ENCODE measurements at places on chromosomes 11 and 22.
A peak's percentile ranks its signal among the peaks of the same experiment; 100 is the strongest.

DNA sequence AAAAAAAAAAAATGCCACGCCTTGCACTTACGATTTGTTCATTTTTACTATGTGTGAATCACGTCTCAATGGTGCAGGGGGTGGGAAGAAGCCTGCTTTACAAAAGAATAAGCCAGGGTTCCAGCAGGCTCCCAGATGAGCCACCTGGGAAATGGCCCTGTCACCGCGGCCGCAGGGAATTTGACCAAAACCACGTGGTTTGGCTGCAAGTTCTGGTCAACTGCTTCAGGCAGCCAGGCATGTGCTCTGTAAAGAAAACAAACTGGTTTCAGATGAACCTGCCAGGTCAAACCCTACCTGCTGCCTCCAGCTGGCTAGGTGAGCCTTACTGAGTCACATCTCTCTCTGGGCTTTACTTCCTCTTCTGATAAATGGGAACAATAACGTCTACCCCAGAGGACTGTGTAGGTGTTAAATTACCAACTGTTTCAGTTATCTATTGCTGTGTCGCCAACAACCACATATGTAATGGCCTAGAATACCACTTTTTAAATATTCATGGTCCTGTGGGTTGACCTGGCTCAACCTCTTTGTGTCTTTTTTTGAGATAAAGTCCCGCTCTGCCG lies 30.5 kb upstream of the GCAT start:
- no peak for DNase-seq

GRCh38 chr11:123841174-123841573 lies 35.0 kb upstream of the OR6M1 start:
- DNase-seq = no peak

GRCh38 chr22:21044931-21045584 lies 688 bp upstream of the LRRC74B start:
- peak; percentile 33 for DNase-seq

GRCh38 chr11:27603376-27603990 lies 96.8 kb downstream of the BDNF start:
- no peak for DNase-seq

DNA sequence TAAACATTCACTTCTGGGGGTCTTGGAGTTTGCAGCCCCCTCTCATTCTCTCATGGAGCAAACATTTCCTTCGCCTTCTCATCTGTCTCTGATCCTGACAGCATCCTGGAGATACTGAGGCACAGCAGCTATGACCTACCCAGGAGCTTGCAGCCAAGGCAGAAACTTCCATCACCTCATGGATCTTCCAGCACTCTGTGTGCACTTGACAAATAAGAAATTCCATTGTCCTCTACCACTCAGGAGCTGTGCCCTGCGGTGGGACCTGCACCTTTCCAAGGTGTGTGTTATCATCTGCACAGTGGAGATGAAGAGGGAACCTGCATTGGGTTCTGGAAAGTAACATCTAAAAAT lies 49.1 kb downstream of the GGTLC2 start:
- no peak for DNase-seq

DNA sequence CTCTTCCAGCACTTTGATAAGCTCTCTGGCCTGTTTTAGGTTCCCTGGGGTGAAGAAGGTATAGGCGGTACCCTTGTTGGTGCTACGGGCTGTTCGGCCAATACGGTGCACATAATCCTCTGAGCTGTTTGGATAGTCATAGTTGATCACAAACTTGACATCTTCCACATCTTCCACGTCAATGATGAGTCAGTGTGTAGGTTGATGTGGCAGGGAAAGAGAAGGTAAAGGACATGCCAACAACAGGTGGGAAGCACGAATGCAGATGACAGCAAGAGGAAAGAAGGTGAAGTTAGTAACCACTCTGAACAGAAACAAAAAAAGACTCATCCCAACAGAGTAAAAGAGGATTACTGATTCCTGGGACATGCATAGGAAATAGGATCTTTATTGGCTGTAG lies 18.2 kb downstream of the DDX17 start:
- no peak for DNase-seq

DNA sequence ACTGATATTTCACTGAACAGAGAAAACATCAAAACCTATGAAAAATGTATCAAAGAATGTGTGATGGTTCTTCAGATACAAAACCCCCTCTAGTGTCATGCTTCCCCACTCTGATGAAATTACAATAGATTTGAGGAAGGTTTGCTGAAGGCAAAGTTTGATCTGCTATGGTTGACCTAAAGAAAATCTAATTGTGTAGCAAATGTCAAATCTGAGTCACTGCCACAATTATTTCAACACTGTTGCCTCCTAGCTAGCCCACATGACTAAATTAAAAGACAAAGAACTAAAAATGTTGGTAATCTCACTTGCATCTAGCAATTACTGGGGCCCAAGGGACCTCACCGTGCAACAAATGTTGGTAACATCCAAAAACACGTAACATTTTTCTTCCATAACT lies 728.0 kb downstream of the DLG2 start:
- no peak for DNase-seq

DNA sequence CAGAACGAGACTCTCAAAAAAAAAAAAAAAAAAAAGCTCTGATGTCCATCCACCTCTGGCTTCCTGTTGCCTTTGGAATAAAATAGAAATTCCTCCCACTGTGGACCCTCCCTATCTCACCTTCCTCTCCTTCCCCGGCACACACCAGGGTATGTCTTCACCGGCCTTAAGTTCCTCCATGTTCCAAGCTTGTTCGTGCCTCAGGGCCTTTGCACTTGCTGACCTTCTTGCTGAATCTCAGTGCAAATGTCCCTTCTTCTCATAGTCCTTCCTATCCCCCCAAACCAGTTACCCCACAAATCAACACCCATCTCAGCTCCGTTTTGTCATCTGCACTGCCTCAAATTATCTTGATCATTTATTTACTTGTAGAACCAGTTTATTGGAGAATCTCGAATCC lies 20.6 kb downstream of the IFT27 start:
- no peak for DNase-seq

DNA sequence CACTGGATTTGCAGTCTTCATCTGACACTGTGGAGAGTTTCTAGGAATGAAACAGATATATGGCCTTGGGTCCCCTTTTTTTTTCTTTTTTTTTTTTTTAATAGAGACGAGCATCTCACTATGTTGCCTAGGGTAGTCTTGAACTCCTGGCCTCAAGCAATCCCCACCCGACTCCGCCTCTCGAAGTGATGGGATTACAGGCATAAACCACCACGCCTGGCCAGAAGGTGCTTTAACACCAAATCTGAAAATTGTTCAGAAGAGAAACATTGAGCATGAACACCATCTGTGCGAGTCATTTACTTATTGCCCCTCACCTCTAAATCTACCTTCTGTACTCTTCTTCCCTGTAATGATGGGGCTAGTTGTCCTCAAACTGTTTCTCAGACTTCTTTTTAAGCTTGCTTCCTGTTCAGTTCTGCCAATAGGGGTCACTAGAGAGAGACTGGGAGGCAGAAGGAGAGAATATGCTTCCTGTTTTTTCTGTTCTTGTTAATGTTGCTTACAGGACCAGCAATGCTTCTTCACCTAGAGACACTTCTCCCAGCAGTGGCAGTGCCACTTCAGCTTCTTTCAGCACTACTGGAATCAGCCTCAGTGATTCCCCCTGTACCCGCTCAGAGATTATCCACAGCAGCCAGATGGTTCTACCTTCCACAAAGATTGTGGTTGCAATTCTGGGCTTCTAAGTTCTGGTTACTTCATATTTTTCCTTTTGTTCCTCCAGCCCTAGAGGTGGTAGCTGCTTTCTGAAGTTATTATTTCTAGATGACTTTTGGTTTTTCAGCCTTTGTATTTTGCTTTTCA lies 20.8 kb upstream of the ZBED5 start:
- no peak for DNase-seq

- no peak for DNase-seq
These were observed 102.4 kb downstream of the ME3 start for GRCh38 chr11:86570020-86570419.

DNA sequence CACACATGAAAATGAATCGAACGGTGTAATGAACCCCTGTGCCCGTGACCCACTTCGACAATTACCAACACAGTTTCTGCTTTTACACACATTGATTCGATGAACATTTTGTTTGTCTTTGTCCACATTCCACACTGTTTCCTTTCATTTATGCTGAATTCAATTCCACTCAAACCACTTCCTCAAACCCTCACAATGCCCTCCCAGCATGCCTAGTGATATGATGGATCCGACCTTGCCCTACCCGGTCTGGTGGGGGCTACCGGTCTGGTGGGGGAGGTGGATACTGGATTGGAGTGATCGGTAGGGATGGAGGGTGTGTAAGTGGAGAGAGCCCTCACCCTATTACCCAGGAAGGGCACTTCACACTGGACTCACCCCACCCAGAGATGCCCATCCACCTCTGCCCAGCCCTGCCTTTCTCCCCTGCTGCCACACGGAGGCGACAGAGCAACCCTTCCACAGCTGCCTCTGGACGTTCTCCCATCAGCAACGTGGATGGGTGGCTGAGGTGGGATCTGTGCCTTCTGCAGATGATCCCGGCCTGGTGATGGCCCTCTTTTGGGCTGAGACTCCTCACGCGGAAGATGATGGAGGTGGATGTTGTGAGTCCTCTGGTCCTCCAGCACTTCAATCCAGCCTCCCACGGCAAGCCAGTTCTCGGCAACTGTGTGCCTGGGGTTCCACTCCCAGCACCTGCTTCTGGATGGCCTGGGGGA lies 33.0 kb upstream of the P2RY2 start:
- peak; percentile 47 for DNase-seq

GRCh38 chr11:68682531-68682961 lies 1.8 kb upstream of the GAL start:
- no peak for DNase-seq

DNA sequence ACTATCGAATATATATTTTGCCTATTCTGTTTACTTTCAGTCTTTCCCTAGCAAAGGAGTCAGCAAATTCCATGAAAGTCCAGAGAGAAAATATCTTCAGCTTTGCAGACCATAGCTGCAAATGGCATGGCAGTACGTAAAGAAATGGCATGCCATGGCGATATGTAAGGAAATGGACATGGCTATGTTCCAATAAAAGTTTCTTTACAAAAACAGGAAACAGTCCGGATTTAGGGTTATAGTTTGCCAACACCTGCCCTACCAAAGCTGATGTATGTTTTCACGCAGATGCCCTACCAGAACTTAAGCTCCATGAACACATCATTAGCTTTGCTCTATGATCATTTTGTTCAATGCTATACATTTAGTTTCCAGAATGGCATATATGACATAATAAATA lies 19.5 kb downstream of the KIAA0930 start:
- no peak for DNase-seq

- no peak for DNase-seq
These were observed 5.3 kb downstream of the LSP1 start for GRCh38 chr11:1858154-1858553.

GRCh38 chr22:24768537-24769374 lies 5.8 kb downstream of the PIWIL3 start:
- no peak for DNase-seq

GRCh38 chr11:34044664-34045485 lies 6.7 kb upstream of the CAPRIN1 start:
- no peak for DNase-seq

GRCh38 chr22:31901388-31902137 lies 42.8 kb upstream of the YWHAH start:
- DNase-seq = no peak

GRCh38 chr11:105860105-105860504 lies 161.9 kb downstream of the MSANTD4 start:
- no peak for DNase-seq

GRCh38 chr11:36122671-36123070 lies 166.6 kb downstream of the COMMD9 start:
- DNase-seq = no peak

GRCh38 chr11:24078018-24078417 lies 418.8 kb upstream of the LUZP2 start:
- no peak for DNase-seq

GRCh38 chr11:24082241-24082640 lies 414.6 kb upstream of the LUZP2 start:
- DNase-seq = no peak

- no peak for DNase-seq
These were observed 29.4 kb downstream of the YWHAH start for GRCh38 chr22:31973739-31974138.

- no peak for DNase-seq
These were observed 59.3 kb upstream of the EIF3D start for GRCh38 chr22:36588285-36588684.

GRCh38 chr22:20430720-20431510 lies 6.7 kb downstream of the SCARF2 start:
- no peak for DNase-seq

- DNase-seq = no peak
These were observed 56.6 kb downstream of the LMO2 start for GRCh38 chr11:33835143-33835878.

GRCh38 chr22:40932396-40932795 lies 18.8 kb upstream of the RBX1 start:
- no peak for DNase-seq

DNA sequence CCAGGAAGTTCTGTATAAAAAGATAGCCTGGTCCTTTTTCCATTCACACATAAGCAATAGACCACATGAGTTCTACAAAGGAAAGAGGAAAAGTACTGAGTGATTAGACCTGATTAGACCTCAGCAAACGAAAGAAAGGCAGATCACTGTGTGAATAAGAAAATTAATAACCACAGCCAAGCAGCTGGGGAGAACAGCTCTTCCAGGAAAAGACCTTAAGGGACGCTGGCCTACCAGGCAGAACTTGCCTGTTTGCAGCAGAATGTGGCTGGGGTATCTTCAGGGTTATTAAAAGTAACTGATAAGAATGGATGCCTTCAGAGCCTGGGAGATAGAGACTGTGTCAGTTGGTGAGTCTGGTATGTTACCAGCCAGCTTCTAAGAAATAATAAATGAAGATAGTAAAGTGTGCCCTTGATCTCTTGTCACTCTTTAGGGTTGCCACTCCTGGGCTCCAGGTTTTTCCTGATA lies 172.9 kb downstream of the DBX1 start:
- DNase-seq = no peak

- no peak for DNase-seq
These were observed 157.5 kb downstream of the CHST1 start for GRCh38 chr11:45507916-45508315.

DNA sequence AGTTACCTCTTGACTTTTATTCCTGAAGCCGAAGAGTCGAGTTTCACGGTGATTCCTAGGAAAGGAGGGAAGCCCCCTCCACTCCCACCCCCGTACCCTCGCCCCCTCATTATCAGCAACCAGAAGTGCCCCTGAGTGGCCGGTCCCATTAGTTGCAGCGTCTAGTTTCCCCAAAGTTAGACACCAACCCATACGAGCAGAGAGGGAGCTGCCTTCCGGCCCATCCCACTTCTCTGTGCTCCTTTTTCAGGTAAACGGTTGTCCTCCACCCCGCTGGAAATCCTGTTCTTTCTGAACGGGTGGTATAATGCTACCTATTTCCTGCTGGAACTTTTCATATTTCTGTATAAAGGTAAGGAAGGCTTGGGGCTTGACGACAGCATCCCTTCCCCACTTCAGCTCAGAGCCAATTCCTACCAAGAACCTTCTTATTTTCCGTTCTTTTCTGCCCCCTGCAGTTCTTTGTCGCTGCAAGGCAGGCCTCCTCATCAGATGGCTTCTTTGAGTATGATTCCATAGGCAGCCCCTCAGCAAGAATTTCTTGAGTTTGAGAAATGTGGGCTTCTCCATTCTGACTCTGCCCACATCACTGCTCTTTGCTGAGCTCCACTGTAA lies 701 bp downstream of the TMEM216 start:
- DNase-seq = no peak

GRCh38 chr22:37354261-37354660 lies 72.0 kb downstream of the CYTH4 start:
- no peak for DNase-seq

Measured in GOT3 (cell line).